ENCODE measurements at places on chromosomes 3 and 15.
A peak's percentile ranks its signal among the peaks of the same experiment; 100 is the strongest.

DNA sequence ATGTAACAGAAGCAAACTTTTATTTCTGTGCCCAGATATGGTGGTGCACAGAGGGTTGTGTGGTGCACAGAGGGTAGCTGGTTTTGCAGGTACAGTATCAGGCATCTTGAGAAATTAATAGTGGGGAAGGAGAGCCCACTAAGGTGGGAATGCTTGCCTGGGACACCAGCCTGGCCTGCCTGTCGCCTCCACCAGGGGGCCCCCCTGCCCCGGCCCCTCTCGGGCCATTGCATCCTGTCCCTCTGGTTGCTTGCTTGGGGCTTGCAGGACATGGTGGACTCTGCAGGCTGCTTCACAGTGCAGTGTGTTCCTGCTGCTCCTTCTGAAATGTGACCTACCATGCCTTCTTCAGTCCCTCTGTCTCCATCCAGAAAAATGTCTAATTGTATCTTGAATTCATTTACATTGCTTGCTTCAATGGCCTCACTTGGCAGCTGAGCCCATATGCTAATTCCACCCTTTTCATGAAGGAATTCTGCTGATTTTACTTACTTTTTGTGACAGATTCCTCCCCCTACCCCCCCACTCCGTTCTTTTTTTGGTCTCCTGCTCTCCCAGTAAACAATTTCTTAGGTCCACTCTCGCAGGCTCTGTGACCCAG lies 73.6 kb downstream of the EEFSEC start:
- peak; percentile 67 for DNase-seq

DNA sequence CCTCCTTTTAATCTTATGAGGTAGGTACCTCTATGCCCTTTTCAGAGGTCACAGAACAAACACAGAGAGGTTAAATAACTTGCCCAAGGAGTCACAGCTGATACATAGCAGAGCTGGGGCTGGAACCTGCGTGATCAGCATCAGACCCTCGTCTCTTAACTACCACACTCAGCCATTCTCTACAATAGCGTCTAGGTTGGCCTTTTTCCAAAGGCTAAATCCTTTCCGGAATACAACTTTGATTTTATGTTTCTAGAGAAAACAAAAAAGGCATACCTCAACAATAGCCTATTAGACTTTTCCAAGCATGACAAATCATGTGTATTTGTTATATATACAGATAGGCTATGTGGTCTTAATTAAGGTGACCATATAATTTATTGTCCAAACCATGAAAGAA lies 187.2 kb downstream of the RORA start:
- no peak for DNase-seq

- DNase-seq: no peak
These were observed 125.8 kb upstream of the ZNF385D start for GRCh38 chr3:21876782-21877181.

DNA sequence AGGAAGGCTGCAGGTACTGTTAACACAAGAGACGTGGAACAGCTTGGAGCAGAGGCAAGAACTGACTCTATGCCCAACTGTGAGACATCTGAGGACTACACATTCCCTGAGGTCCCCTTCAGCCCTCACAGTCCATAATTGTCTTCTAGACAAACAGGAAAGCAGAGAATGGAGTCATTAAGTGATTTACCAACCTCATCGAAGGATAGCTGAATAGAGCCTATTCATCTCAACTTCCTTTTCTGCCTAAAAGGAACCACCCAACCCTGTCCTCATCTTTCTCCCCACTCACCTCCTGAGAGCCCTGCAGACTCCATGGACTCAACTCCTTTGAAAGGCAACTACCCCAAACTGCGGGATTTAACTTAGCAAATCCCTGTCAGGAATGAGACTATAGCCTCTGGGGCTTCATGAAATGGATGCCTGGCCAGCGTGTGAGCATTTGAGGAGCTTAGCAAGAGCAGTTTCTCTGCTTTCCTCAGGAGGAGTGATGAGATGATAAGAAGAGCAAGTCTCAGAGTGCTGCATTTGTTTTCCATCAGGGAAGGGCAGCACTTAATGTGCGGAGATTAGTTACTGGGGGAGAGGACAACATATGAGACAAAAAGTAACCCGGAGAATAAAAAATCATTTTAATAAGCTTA lies 61.5 kb upstream of the FILIP1L start:
- DNase-seq: no peak

DNA sequence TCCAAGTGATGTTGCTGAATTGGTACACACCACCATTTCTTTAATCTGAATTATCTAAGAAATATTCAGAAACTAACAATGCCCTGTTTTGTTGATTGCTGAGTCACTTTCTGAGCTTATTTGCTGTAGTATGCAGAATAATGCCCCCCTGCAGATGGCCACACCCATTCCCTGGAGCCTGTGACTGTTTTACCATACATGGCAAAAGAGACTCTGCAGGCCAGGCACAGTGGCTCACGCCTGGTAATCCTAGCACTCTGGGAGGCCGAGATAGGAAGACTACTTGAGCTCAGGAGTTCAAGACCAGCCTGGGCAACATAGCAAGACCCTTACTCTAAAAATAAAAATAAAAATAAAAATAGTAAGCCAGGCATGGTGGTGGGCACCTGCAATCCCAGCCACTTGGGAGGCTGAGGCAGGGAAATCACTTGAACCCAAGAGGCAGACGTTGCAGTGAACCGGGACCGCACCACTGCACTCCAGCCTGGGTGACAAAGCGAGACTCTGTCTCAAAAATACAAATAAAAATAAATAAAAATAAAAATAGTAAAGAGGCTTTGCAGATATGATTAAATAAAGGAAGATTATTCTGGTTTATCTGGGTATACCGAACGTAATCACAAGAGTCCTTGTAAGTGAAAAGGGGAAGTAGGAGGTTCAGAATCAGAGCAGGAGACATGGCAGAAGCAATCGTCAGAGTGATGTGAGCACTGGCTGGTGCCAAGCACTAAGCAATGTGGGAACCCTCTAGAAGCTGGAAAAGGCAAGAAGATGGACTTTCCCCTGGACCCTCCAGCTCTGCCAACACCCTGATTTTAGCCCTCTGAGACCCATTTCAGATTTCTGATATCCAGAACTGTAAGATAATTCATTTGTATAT lies 19.0 kb downstream of the PCYT1A start:
- DNase-seq: no peak

GRCh38 chr15:55282284-55282833 lies 7.3 kb downstream of the RAB27A start:
- DNase-seq: no peak

DNA sequence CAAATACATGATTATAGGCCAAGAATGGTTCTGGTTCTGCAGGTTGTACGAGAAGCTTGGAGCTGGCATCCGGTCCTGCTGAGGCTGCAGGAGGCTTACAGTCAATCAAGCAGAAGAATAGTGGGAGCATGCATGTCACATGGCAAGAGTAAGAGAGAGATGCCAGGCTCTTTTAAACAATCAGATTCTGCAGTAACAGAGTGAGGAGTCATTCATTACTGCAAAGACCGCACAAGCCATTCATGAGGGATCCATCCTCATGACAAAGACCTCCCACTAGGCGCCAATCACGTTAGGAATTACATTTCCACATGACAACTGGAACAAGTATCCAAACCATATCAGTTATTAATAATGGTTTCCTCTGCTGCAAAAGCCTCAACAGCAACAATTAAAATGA lies 536.8 kb downstream of the CADM2 start:
- DNase-seq: no peak

DNA sequence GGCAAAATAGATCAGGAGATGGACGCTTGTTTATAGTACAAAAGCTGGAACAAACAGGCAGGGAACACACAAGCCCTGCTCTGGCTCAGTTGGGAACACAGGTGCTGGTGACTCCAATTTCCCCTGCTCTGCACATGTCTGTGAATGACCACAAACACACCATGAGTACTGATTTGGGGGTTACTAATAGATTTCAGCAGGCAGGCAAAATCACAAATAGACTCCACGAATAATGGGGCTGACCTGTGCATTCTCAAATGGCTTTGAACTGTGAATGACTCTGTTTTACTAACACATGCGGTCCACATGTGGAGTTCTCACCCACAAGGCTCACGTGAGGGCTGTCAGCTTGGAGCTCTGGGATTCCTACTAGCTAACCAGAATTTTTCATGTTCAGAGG lies 3.9 kb downstream of the RTP3 start:
- no peak for DNase-seq

- DNase-seq: no peak
These were observed 261.2 kb upstream of the DNAJC19 start for GRCh38 chr3:181250714-181251113.

GRCh38 chr3:45659661-45660566 lies 29.3 kb upstream of the SACM1L start:
- peak; percentile 80 for DNase-seq

DNA sequence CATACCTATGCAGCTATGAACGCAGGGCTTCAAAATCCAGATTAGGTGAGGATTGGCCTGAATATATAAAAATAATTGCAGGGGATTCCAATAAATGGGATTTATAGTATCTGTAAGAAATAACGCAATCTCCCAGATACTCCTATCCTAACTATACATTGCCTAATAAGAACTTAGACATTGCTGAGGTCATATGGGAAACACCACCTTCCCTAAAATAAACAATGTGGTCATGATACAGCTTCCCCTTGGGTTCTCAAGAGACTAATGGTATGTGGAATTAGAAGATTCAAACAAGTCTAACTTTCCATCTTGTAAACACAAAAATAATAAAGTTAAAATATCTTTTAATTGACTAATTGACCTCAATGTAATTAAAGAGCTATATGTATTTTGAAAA lies 28.2 kb downstream of the UBE3A start:
- DNase-seq: no peak

GRCh38 chr3:186277268-186277909 lies 84.6 kb downstream of the DGKG start:
- no peak for DNase-seq

GRCh38 chr3:65182682-65183081 lies 494.9 kb upstream of the ADAMTS9 start:
- no peak for DNase-seq

DNA sequence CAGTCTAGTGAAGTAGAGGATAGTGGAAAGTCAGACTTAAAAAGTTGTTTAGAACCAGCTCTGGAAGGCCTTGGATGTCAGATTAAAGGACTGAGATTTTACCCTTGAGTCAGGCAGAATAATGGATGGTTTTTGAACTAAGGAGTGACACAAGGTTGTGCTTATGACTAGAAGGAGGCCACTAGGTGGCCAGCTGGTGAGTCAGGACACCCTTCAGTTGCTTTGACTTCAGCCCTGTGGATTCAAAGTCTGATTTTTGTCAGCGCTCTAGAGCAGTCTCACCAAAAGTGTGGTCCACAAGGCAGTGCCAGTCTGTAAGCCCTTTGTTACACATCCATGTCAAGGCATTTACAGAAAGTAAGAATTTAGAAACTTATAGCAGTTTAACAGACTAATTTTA lies 3.8 kb upstream of the GABPB1 start:
- DNase-seq: no peak

DNA sequence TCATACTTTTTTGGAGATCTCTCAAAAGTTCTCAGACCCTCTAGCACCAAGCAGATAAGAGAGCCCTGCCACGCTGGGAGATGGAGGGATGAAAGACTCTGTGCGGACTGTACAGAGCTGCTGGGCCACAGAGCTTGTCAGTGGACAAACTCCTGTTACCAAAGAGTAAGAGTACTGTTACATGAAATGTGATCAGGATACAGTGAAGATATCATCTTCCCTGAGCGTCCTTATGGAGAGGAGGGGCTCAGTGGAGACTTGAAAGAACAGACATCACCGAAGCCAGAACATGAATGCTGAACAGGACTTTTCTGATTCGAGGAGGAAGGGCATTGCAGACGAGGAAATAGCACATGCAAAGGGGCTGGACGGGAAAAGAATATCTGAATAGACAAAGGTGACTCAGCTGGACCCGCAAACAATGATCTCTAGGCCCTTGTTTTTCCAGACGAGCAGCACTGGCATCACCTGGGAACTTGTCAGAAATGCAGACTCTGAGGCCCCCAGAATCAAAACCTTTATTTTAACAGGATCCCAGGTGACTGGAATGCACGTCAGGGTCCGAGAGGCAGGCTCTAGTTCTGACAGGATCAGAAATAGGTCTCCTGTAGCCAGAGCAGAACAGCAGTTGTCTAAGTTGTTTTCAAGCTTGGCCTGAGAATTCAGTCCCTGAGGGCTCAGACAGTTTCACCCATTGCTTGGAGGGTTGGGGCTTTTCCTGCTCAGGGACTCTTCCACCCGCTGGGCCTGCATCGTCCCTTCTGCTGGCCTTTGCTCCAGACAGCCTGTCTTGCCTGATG lies 277.9 kb downstream of the RPLP1 start:
- DNase-seq: no peak

- no peak for DNase-seq
These were observed 31.1 kb downstream of the FILIP1L start for GRCh38 chr3:100083209-100083608.

DNA sequence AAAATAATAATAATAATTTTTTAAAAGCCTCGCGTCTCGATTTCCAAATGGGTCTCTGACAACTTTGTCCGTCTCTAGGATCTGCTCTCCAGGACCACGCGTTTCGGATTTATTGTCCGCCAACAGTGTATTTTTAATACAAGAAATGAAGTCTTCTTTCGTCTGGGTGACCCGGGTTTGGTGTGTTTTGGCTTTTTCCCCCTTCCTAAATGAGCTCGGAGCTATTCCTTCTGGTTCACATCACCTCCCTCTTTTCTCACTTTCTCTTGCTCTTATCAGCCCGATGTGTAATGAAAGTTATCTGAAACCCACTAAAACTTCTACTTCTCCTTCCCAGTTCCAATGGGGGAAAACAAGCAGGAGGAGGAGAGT lies 516.7 kb downstream of the MECOM start:
- no peak for DNase-seq

DNA sequence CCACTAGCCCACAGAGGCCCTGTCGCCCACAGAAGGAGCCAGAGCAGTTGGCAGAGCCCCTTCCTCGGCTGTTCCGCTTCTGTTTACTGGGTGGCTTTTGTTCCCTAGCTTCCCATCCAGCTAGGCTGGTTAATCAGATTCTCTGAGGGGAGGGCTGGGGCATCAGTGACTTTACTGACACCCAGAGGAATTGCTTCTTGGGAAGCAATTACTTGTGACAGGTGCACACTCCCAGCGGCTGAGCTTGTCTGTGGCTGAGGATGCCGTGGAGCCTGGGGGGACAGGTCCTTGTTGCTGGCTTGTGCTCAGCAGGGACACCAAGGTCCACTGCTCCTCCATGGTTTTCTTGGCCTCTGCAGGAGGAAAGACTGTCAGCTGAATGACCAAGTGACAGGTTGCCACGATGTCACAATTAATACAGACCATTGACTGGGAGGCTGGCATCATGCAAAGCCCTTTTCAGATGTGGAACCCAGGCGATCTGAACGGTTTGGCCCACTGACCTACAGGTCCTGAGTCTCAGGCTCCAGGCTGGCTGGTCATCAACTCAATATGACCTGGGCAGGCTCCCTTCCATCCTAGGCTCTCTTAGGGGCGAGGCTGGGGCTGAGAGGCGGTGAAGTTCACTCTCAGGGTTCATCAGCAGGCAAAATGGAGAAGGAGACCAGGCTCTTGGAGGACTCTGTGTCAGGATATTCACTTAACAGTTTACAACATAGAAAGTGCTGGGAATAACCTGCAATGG lies 31.8 kb upstream of the SFMBT1 start:
- DNase-seq: no peak
